ENCODE measurements at places on chromosomes 2 and 18.

DNA sequence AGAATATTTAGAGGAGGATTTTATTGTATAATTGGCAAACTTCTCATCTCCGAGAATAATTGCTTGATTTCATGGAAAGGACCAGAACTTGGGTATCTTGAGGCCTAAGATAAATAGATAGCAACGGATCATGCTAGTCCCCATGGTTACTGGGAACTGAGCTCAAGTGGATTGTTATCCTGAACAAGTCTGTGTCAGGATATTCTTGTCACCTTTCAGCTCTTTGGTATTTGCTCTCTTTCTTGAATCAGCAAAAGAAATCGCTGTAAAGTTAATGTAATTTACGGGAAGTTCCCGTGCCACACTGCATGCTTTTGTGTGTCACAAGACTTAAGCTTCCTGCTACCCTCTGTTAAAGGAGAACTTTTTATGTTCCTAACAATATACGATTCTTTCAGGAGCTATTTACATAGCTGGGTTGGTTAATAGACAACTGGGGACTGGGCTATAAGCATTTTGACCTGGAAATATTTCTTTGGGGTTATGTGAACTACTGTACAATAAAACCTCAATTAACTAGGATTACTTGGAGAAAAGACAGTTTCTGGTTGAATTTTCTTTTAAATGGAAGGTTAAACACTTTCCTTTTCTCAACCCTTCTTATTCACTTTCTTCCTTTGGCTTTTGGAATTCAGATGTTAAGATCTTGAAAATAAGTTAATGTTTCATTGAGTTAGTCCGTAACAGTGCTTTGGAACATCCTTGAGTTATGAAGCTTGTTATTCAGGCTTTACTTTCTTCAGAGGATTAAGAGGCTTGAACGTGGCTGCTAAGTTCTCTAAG is 151.2 kb downstream of the FMNL2 start:
- peak; percentile 53 for DNase-seq

GRCh38 chr2:23519334-23519651 is 134.3 kb downstream of the KLHL29 start:
- no peak for DNase-seq

GRCh38 chr18:48375150-48375800 is 33.9 kb downstream of the ZBTB7C start:
- no peak for DNase-seq

DNA sequence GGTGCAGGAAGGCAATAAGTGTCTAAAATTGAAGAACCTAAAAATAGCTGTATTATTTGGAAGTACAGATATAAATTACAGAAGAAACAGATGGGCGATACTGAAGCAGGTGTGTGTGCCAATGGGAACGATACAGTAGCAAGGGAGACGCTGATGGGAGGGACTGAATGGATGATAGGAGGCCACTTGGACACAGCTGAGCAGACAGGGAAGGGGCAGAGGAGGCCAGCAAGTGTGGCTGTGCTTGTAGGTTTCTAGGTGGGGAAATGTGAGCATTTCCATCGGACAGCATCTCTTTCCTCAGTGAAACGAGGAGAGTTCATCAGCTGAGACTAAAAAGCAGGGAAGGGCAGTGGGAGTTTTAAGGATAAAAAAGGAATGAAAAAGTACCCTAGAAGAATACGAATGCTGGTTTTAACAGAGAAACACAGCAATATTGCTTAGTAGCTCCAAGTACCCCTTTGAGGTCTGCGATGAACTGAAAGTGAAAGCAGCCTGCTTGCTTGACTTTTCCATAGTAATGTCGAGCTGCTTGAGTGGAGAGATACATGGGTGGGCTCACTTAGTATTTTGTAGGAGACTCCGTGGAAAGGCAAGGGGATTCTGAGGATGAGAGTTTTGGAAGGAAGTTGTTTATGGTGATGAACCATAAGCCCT is 91.7 kb upstream of the EPC2 start:
- peak; percentile 55 for DNase-seq

DNA sequence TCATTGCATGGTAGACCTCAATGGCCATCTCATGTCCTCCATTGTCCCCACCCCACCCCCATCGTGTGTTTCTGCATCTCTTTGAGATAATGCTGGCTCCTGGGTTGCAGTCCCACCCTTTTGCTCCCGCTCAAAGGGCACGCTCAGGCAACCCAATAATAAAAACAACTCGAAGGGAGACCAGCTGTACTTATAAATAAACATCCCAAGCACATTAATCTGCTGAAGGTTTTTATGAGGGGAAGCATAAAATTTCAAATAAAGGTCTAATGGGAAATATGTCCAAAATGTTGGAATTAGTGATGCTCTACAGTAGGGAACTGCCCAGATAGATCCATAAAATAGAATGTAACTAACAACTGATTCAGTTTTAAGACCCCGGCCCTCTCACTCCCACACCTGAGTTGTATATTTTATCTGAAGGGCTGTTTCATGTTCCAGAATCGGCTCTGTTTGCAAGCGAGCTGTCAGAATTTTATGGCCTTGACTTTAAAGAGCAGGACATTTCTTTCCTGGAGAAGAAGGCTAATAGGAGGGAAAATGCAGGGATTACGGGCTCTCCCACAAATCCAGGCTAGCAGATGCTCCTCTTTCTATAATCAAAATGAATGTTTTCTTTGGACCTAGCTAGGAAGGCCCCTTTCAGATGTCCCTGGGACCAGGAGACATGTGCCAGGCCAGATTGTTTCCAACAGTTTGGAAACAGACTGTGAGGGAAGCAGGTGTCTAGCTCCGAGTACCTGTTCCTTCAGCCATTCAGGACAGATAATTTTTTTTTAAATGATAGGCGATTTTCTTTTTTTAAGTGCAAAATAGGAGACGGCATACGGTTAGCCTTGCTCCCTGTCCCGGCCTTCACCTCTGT is 103.7 kb downstream of the APOB start:
- no peak for DNase-seq

DNA sequence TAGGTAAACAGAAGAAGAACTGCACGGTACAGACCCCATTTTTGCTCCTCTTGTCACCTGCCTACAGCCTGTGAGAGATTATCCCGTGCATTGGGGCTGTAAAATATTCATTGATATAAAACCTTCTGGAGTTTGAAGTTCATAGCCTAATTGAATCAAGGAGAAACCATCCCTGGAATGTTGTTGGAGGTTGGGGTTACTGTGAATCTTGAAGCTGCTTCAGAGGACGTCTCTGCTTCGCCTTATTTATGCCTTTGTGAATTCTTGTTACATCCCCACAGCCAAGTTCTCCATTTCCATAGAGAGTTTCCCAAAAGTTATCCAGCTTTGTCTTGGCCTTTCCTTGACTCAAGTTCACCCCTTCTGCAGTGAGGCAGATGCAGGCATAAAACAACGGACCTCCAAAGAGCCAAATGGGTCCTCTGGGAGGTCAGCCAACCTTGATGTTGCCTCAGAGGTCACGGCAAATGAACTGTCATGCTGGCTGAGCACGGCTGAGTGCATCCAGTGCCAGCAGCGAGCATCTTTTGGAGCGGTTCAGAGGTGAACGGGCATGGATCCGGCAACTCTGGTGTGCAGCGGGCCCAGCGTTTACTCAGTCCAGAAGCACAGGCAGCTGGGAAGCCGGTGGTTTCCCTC is 317.6 kb downstream of the PRKCE start:
- no peak for DNase-seq

DNA sequence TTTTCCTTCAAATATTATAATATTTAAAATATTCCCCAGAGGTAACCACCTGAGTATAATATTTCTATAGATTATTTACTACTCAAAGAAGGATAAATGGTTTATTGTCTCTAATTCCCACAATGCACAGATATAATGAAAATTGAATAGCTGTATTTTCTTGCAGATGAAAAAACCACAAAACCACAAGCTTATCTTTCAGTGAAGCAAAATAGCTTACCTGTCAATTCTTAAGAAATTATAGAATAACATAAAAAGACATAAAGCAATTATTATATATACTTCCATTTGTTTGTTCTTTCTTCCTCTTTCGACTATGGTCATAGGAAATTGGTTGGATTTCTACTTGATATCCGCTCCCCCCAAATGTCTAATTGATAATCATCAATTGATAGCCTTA is 98.8 kb downstream of the BARD1 start:
- DNase-seq, result no peak

GRCh38 chr2:215083146-215083545 is 55.3 kb downstream of the ABCA12 start:
- no peak for DNase-seq

DNA sequence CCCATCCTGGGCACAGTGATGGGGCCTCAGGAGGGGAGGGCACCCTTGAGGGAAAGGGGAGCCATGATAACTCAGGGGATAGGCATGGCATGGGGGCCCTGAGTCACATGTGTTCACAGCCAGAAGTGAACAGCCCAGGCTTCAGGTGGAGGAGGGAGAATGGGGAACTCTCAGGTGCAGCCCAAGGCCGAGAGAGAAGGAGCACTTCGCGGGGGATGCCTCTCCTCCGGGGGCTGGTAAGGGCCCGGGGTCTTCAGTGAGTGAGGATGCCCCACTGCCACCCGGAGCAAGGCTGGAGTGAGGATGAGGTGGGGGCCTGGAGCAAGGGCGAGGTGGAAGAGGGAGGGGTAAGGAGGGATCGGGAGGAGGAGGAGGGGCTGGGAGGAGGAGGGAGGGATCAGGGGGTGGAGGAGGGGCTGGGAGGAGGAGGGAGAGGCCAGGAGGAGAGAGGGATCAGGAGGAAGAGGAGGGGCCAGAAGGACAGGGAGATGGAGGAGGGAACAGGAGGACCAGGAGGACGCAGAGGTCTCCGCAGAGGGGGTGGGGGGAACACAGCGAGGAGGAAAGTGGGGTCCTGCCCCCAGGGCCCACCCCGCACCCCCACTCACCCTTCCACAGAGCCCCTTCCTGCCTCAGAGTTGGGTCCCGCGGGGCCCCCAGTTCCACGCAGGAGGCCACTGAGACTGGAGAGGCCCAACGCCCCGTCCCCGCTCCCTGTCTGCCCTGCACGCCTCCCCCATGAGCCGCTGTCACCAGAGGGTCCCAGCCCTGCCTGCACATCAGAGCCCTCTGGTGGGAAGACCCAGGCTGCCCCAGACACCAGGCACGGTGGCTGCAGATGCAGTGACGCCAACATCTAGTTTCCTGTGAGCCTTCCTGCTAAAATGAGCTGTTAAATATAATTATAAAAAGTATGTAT is 42.8 kb downstream of the RAMP1 start:
- no peak for DNase-seq

DNA sequence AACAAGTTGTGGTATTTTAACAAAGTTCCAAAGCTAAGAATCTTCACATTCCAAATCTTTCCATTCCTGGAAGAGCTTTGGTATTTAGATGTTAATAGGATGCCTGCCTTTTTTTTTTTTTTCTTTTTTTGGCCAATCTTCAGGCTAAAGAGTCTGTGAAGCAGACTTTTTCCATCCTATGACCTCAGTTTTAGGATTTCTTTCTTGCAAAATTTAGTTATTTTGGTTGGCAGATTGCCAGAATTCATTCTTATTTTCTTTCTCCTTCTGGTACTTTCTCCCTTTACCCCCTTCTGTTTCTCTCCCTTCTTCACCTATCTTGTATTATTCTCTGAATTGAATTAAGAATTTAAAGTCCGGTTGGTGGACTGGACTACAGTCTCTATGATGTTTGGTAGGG is 217.8 kb upstream of the REV1 start:
- DNase-seq, result no peak

DNA sequence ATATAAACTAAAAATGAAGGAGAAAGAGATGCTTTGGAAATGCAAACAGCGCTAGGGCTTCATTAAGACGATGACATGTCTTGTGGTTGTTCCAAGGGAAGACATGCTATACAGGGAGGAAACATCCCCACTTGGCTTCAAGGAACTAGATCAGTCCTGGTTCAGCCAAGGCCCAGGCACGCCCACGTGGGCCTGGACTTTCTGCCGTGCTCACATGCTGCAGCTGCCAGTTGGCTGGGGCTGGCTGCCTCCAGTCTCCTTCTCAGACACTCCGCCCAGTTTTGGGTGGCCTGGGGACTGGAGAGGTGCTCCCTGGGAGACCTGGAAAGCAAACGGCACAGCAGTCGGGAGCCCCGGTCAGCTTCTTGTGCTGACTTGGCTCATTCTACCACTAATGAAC is 109.6 kb downstream of the GLI2 start:
- DNase-seq, result no peak

DNA sequence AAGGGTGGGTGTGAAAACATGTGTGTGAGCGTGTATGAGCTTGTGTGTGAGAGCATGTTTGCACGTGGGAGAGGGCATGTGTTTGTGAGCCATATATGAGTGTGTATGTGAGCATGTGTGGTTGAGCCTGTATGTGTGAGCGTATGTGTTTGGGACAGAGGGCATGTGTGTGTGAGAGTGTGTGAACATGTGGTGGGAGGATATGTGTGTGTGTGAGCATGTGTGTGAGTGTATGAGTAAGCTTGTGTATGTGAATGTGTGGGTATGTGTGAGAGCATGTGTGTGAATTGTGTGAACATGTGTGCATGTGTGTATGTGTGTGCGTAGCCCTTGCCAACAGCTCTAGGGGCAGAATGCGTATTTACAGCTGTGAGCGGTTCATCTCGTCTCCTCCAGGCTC is 163.0 kb downstream of the TMEM200C start:
- no peak for DNase-seq

DNA sequence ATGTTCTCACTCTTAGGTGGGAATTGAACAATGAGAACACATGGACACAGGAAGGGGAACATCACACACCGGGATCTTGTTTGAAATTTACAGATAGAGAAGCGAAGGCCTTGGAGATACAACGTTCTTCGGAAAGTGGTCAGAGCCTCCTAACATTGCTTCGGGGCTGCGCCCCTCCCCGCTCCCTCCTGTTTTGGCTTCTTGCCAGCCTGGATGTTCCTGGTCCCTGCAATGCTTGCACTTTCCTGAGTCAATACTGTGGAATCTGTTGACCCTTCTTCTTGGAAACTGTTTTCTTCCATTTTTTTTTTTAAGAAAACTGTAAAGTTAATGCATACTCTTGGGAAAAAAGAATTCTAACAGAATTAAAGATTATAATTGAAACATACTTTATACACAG is 360.8 kb downstream of the SOCS6 start:
- DNase-seq, result no peak

DNA sequence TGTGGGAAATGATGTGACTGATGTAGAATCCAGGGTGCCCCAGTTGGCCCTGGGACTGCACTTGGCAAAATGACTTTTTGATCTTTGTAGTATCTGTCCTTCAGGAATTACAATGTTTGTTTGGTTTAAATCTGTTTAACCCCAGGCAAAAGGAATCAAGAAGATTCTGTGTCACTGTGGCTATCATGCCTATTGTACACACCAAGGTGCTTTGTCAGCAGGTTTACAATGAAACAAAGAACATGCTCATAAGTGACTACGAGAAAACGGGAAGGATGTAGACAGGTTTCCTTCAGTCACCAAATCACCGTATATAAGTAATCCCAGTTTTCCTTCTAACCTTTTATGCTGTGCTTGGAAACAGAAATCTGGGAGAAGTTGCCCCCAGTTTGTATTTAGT is 109.5 kb downstream of the RTN4 start:
- no peak for DNase-seq

DNA sequence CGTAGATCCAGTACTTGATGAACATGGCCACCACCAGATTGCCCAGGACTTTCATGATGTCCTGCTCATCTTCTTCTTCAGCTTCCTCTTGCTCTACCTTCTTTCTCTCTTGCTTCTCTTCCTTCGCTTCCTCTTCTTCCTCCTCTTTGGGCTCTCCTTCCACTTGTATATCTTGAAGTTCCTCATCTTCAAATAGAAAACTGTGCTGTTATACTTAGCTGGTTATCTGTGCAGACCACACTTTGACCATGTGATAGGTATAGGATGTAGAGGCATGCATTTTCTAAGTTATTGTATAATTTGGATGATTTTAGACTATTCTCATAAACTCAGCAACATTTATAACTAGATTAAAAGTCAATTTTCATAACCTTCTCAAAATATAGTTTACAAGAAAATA is 263.4 kb downstream of the NAPG start:
- no peak for DNase-seq
